Kidney epithelial cell (primary cell): ENCODE measurements at places on chromosomes 11 and 22.

GRCh38 chr22:23565305-23565914 lies 14.7 kb downstream of the IGLL1 start:
- no peak for DNase-seq

GRCh38 chr11:86743223-86744118 lies 56.9 kb upstream of the PRSS23 start:
- peak; percentile 94 for DNase-seq

- no peak for DNase-seq
These were observed 103.8 kb downstream of the MORC2 start for GRCh38 chr22:30864441-30865420.

DNA sequence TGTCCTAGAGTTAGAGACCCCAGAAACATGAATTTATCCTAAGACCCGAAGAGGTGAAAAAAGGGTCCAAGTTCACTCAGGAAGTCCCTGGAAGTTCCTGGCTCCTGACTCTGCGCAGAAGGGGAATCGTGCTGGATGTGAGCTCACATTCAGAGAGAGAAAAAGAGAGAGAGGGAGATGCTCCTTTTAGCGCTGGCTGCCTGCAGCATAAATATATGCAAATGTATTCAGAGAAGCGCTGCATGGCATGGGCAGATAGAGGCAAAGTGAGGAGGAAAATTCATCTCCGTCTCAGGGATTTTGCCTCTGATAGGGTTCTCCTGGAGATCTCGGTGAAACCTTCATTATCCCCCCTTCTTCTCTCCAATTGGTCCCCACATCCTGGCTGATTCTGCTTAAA lies 517.2 kb downstream of the MN1 start:
- no peak for DNase-seq

- DNase-seq, result no peak
These were observed 6.6 kb upstream of the MS4A18 start for GRCh38 chr11:60717956-60718355.

DNA sequence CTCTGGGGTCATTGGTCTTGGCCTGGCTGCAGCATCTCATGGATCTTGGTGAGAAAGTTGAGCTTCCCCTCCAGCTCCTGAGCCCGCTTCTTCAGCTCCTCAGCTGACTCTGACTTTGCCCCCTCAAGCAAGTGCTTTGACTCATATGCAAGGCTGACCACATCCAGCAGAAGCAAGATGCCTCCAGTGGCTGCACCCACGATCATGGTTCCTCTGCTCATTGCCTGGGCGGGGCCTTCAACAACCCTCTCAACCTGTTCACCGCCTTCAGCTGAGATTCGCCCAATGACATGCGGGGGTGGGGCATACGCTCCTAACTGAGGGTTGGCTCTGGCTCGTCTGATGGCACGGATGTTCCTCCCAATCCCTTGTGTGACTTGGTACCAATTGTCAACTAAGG lies 11.9 kb downstream of the APOL2 start:
- DNase-seq, result no peak

DNA sequence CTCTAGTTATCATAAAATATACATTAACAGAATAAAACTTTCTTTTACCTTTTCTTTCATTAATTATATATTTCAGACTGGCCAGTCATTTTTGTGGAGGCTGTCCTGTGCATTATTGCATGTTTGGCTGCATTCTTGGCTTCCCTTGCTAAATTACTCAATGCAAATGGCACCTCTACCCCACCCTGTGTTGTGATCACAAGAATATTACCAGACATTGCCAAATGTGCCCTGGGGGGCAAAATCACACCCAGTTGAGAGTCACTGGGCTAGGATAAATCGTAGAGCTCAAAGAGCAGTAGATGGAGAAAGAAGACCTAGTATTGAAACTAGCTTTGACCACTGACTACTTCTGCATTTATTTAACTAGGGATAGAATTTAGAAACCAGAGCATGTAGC lies 1257.8 kb upstream of the TENM4 start:
- DNase-seq, result no peak

- DNase-seq, result no peak
These were observed 21.9 kb downstream of the TP53I11 start for GRCh38 chr11:44928816-44929215.

GRCh38 chr11:19953909-19954308 lies 206.4 kb downstream of the DBX1 start:
- peak; percentile 64 for DNase-seq
